Ureter (tissue), 1 donor: ENCODE measurements at places on chromosomes 5 and 9.

- DNase-seq = no peak
Measured at GRCh38 chr9:85310573-85310972, 431.2 kb downstream of the AGTPBP1 start.

DNA sequence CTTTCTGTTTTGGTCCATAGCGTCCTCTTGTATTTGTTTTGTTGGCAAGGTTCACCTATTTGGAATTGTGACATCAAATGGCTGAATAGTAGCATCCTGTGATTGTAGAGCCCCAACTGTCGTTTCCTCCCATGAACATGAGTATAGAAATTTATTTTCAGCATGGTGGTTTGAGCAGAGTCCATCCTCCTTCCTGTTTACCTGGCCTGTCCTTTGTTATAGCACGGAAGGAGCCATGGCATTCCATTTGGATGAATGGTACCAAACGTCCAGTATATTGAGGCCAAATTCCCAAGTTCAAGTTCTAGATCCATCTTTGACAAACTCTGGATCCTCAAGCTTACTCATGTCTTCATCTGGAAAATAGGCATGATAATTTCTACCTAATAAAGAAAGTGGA lies 16.8 kb downstream of the RASGRF2 start:
- DNase-seq = no peak

DNA sequence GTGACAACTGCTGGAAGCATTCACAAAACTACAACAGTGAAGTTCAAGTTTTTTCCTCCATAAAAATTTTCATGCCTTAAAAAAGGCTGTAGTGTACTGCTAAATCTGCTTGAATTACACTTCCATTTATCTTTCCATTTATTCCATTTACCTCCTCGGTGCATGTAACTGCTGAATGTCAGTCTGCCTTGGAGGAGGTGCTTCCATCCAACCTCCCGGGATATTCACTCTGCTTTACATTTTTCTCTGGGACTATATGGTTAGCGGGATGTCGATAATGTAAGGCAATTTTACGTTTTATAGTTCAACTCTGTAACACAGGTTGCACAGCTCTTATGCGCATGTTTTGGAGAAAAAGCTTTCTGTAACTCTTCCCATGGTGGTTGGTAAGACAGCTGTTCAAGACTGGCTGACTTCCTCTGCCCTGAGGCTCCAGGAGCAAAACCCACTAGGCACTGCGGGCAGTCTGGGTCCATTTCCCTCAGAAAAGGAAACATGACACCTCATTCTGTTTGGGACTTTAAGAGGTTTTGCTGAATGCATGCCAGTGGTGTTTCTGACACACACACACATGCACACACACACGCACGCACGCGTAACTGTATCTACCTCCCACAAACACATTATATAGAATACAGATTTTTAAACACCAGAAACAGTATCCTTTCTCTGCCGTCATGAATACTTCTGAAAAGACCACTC lies 66.1 kb downstream of the SPTLC1 start:
- DNase-seq = no peak

GRCh38 chr9:113909421-113909820 lies 33.3 kb downstream of the ZNF618 start:
- no peak for DNase-seq

DNA sequence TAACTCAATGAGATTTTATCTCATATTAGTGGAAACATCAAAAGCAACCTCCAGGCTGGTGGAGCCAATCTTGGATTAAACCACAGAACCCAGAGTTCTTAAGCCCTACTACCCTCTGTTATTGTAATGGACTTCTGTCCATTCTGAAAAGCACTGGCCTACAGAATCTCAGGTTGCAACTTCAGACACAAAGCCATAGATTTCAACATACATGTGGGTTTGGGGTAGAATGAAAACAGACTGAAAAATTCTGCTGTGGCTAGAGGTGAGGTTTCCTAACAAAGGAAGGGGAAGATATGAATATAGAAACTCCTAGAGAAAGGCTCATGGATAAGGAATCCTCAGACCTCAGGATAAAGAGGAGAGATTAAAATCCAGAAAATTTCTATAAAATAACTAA lies 569.8 kb upstream of the RIOK2 start:
- DNase-seq = no peak

GRCh38 chr5:1409381-1410110 lies 35.7 kb downstream of the SLC6A3 start:
- DNase-seq = no peak

DNA sequence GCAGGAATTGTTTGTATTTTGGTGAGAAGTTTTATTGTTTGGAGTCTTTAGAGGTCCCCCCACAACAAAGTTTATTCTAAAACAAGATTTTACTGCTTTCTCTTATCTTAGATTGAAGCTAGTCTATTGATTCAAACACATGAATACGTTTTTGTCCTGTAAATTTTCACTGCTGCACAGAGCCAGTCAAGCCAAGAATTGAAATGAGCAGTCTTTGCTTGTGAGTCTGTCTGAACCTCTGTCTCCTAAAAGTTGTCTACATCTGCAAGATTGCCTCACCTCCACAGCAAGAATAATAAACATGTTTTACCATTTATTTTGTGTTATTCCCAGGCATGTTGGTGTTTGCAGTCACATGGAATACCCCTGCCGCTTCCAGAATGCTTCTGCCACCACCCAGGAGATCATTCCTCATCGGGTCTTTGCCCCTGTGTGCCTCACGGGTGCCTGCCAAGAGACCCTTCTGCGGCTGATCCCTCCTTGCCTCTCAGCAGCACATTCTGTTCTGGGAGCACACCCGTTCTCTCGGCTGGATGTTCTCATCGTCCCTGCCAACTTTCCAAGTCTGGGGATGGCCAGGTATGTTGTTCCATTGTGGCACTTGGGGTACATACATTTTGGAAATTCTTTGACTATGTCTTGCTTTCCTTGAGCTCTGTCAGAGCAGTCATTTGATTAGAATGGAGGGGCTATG lies 74.1 kb downstream of the AOPEP start:
- DNase-seq = no peak

DNA sequence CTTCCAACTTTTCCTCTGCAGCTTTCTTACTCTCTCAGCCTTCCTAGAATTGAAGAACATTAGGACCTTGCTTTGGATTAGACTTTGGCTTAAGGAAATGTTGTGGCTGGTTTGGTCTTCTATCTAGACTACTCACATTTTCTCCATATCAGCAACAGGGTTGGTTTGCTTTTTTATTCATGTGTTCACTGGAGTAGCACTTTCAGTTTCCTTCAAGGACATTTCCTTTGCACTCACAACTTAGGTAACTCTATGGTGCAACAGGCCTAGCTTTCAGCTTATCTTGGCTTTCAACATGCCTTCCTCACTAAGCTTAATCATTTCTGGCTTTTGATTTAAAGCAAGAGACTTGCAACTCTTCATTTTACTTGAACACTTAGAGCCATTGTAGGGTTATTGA lies 153.1 kb downstream of the CCDC192 start:
- DNase-seq = no peak

DNA sequence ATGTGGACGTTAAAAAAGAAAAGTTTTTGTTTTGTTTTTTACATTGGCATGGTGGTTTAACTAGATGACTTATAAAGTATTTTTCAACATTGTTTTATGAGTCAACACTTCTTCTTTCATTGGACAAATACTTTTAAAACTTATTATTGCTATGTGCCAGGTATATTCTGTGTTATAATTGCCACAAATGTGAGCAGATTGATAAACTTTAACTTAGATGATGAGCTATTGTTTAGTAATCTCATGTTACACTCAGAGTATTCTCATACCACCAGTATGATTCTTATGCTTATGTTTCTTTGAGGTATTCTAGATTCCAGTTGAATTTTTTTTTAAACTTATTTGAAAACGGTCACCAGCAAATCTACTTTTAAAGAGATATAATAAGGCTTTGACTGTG lies 60.3 kb downstream of the RASA1 start:
- no peak for DNase-seq

DNA sequence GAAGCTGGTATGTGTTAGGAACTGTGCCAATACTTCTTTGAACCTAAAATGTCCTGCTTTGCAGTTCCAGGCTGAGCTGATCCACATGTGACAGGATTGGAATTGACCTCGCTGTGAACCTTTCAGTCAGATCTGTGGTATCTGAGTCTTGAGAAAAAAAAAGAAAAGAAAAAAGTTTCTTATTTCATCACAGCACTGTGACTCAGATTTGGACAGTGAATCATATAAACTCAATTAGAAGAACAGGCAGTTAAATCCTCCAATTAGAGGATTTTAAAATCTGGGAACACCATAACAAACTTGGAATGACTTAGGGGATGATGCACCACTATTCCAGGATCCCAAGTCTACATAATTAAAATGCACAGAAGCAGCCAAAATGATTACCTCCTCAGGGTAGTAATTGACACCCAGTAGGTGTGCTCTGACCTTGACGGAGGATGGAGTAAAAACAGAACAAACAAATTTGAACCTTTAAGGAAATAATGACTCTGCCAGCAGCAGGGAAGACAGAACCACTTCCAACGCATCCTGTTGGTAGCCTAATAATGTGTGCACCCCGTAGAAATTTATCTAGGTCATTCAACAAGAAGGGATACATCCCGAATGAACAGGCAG lies 57.8 kb upstream of the RAI14 start:
- peak; percentile 55 for DNase-seq

- DNase-seq = no peak
Measured at GRCh38 chr5:153299891-153300290, 190.6 kb upstream of the GRIA1 start.

- no peak for DNase-seq
Measured at GRCh38 chr5:9283021-9283420, 262.9 kb downstream of the SEMA5A start.

DNA sequence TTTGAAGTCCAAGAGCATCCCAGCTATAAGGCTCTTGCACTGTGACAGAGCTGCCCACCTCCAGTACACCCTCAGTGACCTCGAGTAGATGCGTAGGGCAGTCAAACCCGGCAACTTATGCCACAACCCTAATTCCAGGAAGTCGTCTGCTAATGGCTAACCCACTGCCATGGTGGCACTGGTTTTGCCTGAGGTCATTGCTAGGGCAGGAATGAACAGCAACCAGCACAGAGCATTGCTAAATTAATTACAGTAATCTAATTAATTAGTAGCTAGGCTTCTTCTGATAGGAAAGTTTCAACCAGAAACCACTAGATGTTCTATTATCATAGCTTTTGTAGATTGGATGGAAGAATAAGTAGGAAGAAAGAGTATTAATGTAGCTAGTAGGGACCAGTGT lies 122.8 kb downstream of the DPYSL3 start:
- DNase-seq = no peak

DNA sequence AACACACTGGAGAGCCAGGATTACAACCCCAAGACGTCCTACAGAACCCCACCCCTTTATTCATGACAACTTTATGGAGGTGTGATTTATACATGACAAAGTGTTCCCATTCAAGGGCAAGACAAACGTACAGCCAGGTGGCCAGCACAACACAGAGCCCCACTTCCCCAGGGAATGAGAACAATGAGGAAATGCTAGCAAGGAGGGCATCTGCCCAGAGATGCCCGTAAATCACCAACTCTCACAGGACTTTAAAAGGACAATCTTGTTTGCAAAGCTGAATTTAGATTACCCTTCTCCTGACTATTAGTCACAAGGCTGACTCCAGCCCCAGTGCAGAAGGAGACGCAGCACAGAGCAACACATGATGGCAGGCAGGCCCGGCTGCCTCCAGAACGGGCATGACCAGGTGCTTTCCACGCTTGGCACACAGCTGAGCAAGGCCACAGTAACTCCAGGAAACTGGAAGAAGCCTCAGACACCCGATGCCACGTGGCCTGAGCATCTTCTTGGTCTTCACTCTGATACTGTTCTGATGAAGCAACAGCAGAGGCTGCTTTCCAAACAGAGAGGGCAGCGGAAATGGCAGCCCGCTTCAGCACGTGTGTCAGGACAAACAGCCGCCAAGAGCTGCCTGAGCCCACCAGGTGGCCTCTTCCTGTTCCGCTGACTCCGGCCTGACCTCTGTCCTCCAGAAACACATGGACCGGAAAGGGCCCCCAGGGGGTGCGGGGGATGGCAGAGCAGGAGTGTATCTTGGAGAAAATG lies 51.4 kb downstream of the ROR2 start:
- peak; percentile 71 for DNase-seq

- DNase-seq = no peak
Measured at GRCh38 chr9:26742828-26743476, 149.7 kb downstream of the CAAP1 start.

GRCh38 chr9:21553441-21553840 lies 71.3 kb upstream of the IFNE start:
- DNase-seq = no peak

GRCh38 chr5:14193496-14193895 lies 50.4 kb downstream of the TRIO start:
- no peak for DNase-seq

DNA sequence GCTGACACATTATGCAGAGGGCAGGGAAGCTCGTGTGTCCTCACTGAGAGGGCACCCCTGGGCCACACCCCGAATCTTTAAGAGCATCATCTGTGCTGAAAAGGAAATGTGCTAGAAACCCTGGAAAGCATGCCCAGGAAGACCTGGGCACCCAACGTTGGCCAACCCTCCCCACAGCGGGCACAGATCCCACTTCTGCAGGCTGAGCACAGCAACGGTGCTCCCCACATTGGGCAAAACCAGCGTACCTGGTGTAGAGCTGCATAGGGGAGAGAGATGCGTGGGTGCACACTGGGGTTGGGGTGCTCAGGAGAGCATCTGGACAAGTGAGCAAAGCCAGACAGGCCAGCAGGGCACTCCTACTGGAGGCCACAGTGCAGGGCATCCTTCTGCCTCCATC lies 32.6 kb downstream of the ROR2 start:
- no peak for DNase-seq

GRCh38 chr9:91489361-91489899 lies 65.8 kb upstream of the NFIL3 start:
- DNase-seq = no peak

DNA sequence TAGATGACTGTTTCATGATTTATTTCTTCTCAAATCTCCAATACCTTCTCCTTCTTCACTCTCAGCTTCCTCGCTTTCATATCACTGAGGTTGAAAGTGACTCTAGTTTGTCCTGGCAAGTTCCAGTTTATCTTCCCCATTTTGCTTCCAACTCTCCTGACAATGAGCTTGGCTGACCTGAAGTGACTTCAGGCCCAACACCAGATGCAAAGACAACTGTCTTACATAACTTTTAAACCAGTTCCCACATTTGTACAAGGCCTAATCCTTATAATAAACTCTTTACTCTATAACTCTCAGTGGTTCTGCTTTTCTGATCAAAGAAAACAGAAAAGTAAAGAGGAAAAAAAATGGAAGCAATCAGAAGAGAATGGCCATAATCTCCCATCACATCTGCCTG lies 22.0 kb downstream of the GNG10 start:
- DNase-seq = no peak

GRCh38 chr9:114321759-114322158 lies 1.1 kb upstream of the ORM1 start:
- no peak for DNase-seq

GRCh38 chr5:20654746-20655145 lies 666.7 kb upstream of the CDH18 start:
- no peak for DNase-seq

- no peak for DNase-seq
Measured at GRCh38 chr9:107907715-107908114, 418.1 kb upstream of the KLF4 start.
